Caudate nucleus (tissue), 63 donors: ENCODE measurements at places on chromosomes 1 and 21.

GRCh38 chr1:55311979-55312378 is 96.8 kb upstream of the USP24 start:
- no peak for DNase-seq

DNA sequence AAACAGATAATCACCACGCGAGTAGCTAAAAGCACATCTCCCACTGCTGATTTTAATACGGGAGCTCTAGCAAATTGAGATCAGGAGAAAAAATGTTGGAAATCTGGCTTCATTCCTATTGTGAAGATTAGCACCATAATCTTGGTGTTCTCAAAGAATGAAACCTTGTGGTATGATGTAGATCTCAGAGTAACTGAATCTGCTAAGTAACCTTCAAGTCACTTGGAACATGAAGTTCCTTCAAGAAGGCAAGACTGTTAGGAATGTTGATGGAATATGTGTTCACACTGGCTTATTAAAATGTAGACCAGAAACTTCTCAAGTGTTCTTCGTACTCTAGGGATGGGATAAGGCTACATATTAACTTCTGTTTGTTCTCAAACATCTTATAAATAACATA is 117.4 kb upstream of the CHRM3 start:
- DNase-seq = no peak

GRCh38 chr1:230643908-230644307 is 1.6 kb downstream of the COG2 start:
- DNase-seq = no peak

- no peak for DNase-seq
Observed at GRCh38 chr1:17314491-17314971, 6.5 kb downstream of the PADI4 start.

GRCh38 chr1:13763991-13764390 is 64.0 kb downstream of the PRDM2 start:
- no peak for DNase-seq

DNA sequence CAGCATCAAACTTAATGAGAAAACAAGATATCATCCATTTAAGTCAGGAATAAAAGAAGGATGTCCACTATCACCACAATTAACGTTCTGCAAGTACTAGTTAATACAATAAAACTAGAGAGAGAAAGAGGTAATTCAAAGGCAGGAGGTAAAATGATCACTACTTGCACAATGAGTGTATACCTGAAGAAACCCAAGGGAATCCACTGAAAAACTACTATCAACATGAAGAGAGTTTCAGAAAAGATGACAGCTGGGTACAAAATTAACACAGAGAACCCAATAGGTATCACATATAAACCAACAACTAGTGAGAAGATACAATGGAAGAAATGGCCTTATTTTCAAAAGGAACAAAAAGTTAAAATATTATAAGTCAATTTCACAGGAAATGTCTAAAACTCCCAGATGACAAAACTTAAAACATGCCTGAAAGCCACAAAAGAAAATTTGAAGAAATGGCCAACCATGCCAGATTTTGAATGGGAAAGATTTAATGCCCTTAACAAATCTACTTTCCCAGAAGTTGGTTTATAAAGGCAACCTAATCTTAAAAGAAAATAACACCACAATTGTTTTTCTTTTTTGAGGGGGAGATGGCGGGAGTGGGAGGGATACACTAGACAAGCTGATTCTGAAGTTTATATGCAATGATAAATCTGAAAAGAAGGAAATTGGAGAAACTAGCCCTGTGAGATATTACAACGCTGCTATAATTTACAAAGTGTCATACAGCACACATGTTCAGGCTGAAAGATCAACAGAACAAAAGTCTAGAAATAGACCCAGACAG is 17.8 kb downstream of the VPS26C start:
- no peak for DNase-seq

DNA sequence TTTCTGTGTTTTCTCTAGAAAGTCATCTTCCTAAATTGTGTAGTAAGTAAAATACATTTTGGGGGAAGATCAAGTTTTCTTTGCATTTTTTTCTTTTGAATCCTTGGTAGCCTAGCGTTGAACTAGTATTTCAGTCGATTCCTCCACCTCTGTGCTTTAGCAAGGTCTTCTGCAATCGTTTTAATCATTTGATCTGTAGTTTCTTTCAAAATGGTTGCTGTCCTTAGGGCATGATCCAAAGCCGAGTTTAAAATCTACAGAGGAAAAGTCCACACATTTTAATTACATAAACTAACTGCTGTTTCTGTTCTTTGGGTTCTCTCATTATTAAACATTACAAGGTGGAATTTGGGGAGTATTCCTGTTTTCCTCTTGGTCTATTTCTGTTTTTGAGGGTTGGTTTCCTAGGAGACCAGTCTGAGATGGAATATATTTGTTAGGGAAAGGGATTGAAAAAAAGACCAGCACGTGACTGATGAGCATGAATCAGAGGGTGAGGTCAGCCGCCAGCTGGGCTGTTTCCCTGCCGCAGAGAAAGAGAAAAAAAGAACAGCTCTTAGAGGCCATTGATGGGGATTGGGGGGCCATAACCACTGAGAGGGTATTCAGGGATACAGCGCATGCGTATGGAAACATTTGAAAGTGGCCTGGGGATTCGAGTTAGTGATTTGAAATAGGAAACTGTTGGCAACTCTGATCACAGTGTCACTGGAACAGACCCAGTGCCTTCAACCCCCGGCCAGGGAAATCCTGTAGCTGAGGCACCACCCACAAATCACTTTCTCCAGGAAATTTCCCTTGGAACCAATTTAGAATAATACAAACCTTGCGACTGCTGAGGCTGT is 40.6 kb downstream of the AKNAD1 start:
- DNase-seq = peak; percentile 43

GRCh38 chr1:48560577-48560976 is 88.6 kb upstream of the SPATA6 start:
- DNase-seq = no peak

- no peak for DNase-seq
Observed at GRCh38 chr1:213287987-213288386, 236.9 kb downstream of the RPS6KC1 start.

GRCh38 chr1:52665006-52665941 is 32.3 kb downstream of the SHISAL2A start:
- DNase-seq = no peak

- peak; percentile 10 for DNase-seq
Observed at GRCh38 chr1:200802865-200803512, 64.3 kb downstream of the CAMSAP2 start.

DNA sequence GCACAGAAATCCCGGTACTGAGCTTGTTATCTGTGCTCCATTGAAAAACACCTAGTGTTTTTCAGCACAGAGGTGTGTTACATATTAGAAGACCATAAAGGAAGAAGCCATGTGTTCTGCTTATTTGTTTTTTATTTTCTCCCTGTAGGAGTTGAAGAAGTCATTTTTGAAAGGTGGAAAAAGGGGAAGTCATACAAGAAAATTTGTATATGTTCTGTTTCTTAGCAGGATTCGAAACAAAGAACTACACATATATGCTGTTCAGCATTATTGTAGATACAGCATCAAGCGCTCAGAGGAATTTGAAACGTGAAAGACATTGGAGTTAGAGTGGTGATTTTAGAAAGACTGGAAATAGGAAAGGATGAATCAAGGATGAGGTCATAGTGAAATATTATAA is 345.3 kb upstream of the ADGRL2 start:
- DNase-seq = no peak

GRCh38 chr1:221429264-221429663 is 312.6 kb downstream of the DUSP10 start:
- DNase-seq = no peak

DNA sequence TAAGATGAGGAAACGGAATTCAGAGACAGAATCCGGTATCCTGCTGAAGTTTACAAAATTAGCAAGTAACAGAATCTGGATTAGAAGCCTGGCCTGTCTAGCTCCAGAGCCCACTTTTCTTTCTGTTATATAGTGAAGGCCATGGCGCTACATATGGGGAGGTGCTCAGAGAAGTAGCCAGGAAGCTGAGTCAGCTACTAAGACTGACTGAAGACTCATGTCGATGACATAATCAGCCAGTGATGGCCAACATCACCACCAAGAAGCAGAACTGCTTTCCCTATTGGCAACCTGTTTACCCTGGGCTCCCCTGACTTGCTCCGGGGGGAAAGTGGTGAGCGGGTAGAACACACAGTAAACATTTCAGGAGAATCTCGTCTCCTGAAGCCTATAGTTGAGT is 18.8 kb downstream of the LRRC52 start:
- DNase-seq = no peak

GRCh38 chr1:203701606-203702005 is 63.4 kb upstream of the LAX1 start:
- no peak for DNase-seq

DNA sequence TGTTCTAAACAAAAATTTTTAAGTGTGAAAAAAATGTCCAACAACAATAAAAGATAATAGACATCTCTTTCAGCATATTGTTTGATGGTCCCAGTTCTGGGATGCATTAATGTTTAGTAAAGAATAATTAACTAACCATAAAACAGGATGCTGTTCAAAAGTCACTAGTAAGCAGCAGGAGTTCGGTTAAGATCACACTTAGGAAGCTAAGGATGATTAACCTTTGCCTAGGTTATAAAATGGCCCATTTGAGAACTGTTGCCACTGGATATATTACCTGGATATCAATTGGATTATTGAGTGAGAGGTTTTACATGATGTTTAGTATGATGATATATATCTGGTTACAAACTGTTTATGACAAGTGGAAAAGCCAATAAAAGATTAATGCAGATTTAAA is 171.7 kb downstream of the ATG4C start:
- DNase-seq = no peak

GRCh38 chr1:53693339-53693738 is 45.6 kb downstream of the GLIS1 start:
- no peak for DNase-seq

DNA sequence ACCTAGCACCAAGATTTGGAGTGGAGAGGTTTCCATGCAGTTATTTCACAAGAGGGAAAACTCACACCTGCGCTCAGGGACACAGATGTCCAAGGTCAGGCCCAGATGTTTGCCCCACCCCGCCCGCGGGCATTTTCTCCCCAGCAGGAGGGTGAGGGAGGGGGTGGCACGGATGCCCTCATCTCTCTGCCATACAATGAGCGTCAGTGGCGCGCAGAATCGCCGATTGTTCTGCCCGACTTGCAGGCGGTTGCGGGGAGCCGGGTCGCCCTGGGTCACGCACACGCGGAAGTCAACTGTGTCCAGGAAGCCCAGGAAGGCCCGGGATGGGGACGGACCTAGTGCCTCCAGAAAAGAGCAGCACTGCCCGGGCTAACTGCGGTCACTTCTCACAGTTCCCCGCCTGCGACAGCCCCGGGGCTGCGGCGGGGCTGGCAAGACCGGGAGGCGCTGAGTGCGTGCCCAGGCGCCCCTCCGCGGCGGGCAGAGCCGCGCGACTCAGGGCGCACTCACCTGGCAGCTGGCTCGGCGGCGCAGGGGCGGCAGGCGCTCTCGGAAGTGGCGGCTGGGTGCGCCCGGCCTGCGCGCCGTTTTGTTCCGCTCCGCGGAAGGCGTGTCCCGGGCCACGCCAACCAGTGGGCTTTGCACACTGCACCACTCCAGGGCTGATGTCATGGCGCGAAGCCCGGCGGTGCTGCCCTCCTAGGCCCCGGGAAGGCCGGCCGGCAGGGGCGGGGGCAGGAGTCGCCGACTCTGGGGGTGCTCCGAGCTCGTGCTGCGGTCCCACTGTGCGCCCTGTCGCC is at the start of gene CSRP1:
Gene CSRP1 (minus strand): TSS at position 567 of the 803 bp plus-strand sequence. CDS start 10,820 bp downstream, outside the sequence.
- peak; percentile 68 for DNase-seq

- no peak for DNase-seq
Observed at GRCh38 chr21:38268864-38269575, 12.2 kb downstream of the KCNJ15 start.

GRCh38 chr1:227428803-227429202 is 110.5 kb upstream of the CDC42BPA start:
- DNase-seq = no peak

- peak; percentile 91 for DNase-seq
Observed at GRCh38 chr1:17119076-17119772, at the start of gene PADI2. Gene PADI2, minus strand, starts transcription at chr1:17119451. Its CDS starts 80 bp downstream, at chr1:17119371.

GRCh38 chr1:116958110-116958509 is 43.5 kb upstream of the CD101 start:
- DNase-seq = no peak

DNA sequence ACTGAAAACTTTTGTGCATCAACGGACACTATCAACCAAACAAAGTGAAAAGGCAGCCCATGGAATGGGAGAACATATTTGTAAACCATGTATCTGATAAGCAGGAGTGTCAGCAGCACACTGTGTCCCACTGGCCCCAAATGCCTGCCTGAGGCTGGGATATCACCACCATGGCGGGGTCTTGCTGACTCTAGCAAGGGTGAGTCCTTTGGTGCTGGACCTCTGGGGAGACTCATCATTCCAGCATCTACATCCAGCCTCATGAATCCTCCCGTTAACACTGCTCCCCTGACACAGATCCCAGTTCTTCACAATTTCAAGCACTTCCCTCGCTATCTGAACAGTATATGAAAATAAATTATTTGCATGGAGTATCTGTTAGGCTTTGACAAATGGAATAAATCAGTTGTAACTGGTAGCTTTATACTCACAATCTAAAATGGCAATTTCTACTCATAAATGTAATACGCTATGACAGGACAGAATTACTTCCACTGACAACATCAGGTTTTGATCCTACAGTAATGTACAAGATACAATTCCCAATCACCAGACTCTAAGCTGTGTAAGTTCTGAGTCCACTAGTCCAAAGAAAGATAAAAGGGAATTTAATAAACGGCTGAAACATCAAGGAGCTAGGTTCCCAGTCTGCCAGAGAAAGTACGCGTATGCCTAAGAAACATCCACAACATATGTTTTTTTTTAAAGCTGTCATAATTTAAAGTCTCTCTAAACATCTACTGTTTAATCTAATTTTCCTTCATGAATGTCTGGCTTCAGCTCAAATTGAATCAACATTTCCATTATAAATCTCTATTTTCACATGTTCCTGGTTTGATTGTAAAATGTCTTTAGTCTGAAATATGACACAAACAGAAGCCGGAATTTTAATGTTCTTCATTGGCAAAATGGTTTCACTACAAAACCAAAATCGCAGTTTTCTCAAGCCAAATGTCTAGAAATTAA is 95.1 kb downstream of the SIPA1L2 start:
- no peak for DNase-seq

DNA sequence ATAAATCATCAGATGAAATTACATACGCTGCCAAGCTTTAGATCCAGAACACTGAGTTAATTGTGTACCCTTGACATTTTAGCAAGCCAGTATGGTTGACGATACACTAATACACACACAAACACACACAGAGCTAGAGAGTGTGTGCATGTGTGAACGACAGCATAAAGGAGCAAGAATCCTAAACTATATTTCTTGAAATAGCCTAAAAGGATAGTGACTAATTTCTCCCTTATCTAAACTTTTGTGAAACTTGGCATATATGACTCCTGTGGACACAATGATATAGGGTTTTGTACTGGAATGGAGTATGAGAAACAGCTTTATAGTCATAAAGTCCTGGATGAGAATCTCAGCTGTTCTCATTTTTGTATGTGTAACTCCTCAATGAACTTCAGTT is 65.1 kb upstream of the DMRTA2 start:
- no peak for DNase-seq

DNA sequence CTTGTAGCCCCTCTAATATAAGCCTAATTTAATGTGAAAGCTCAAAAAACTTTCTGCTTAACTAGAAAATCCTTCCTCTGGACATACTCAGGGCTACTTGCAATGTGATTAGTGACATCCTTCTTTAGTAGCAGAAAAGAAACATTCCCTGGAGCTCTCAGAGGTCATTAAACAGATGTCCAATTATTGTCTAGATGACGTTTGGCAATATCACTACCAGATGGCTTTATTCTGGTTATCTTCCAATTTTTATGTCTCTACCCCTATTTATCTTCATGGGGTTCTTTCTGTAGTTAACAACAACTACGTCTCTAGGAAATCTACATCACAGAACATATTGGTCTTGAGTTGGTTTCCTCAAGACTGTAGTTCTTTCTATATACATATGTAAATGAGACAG is 44.2 kb downstream of the CTH start:
- no peak for DNase-seq

- DNase-seq = no peak
Observed at GRCh38 chr1:30378991-30379581, 344.3 kb downstream of the MATN1 start.
